ENCODE measurements at places on chromosomes 13 and 19.

DNA sequence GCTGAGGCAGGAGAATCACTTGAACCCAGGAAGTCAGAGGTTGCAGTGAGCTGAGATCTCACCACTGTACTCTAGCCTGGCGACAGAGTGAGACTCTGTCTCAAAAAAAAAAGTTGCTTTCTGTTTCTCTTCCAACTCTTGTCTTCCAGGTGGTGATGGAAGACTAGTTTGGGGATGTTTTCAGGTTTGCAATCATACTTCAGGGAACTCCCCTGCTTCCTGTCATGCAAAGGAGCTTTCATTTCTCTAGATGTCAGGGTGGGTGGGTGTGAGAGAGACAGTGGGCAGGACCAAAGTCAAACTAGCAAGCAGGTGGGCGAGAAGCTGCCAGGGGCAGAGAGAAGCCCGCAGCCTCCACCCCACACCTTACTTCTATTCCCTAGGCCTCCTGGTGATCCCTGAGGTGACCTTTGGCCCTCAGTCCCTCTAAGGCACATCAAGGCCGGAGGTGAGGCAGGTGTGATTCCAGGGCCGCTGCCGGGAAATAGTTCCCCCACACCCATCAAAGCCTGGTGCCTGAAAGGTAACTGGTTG, 25.7 kb downstream of the CCNE1 start:
- no peak for DNase-seq

GRCh38 chr13:47959468-47960247, 41.4 kb downstream of the SUCLA2 start:
- DNase-seq, result no peak

DNA sequence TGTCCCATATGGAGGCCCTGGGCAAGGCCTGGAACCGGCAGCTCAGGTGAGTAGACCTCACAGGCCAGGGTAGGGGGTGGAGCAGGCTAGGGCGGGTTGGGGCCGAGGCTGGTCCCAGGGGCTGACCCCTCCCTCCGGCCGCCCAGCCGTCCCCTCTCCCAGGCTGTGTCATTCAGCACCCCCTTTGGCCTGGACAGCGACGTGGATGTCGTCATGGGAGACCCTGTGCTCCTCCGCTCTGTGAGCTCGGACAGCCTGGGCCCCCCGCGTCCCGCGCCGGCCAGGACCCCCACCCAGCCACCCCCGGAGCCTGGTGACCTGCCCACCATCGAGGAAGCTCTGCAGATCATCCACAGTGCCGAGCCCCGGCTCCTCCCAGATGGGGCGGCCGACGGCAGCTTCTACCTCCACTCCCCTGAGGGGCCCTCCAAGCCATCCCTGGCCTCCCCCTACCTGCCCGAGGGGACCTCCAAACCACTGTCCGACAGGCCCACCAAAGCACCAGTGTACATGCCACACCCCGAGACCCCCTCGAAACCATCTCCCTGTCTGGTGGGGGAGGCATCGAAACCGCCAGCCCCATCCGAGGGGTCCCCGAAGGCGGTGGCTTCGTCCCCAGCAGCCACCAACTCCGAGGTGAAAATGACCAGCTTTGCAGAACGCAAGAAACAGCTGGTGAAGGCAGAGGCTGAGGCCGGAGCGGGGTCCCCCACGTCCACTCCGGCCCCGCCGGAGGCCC, 16.0 kb downstream of the CAMSAP3 start:
- DNase-seq, result no peak

- no peak for DNase-seq
Observed at GRCh38 chr13:112194167-112194530, 127.2 kb downstream of the SOX1 start.

GRCh38 chr19:17321655-17322489, 12.5 kb downstream of the DDA1 start:
- no peak for DNase-seq

DNA sequence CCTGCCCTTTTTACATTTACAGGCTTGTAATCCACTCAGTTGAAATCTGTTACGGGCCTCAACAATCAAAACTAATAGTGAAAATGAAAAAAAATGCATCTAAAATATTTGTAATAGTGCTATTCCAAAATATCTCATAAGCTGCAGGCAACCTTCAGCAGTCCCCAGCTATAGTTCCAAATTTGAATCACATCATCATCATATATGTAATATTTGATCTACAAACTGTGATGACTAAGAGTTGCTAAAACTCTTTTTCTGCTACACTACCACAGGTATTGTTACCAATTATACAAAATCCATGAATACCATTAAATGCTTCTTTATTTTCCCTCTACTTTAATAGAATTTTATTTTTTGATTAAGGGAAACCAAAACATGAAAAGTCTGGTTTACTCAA, 121.4 kb upstream of the RFC3 start:
- no peak for DNase-seq

DNA sequence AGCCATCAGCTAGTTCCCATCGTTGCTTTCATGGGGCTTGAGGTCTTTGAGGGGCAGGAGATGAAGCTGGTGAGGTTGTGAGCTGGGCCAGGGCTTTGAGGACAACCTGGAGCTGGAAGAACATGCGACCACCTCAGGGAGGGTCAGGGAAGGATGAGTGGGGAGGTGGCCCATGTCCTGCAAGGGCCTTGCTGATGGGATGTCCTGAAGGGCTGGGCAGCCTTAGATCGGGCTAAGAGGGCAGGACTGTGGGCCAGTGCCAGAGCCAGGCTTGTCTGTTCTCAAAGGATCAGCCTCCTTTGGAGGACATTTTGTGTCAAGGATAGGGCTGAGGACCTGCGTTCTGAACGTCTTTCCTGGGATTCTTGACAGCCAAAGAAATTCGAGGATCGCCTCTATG, 10.5 kb downstream of the CYTH2 start:
- DNase-seq, result no peak

GRCh38 chr19:6041071-6041470, 63.1 kb upstream of the RANBP3 start:
- no peak for DNase-seq

- peak; percentile 40 for DNase-seq
Observed at GRCh38 chr13:57627663-57628062, 3.9 kb upstream of the PCDH17 start.

DNA sequence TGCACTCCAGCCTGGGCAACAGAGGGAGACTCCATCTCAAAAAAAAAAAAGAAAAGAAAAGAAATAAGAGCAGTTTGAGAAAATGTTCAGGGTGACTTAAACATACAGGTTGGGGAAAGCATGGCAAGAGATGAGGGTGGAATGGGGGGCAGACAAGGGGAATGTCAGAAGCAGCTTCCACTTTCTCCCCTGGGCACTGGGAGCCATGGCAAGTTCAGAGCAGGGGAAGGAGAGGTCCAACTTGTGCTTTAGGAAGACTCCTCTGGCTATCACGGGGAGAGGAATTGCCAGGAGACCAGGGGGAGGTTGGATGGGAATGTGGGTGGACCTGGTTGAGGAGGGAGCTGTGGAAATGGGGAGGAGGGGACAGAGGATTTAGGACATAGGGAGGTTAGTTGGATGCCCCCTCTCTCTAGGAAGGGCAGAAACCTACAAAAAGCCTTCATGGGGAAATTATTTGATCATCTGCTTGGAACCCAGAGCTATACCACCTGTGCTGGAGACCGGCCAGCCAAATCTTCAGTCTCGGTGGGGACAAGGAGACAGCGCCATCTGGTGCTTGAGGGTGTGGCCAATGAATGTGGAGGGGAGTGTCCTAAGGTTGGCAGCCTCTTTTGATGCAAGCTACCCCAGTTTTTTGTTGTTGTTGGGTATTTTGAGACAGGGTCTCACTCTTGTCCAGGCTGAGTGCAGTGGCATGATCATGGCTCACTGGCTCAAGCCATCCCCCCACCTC, 7.3 kb upstream of the STRN4 start:
- DNase-seq, result no peak

DNA sequence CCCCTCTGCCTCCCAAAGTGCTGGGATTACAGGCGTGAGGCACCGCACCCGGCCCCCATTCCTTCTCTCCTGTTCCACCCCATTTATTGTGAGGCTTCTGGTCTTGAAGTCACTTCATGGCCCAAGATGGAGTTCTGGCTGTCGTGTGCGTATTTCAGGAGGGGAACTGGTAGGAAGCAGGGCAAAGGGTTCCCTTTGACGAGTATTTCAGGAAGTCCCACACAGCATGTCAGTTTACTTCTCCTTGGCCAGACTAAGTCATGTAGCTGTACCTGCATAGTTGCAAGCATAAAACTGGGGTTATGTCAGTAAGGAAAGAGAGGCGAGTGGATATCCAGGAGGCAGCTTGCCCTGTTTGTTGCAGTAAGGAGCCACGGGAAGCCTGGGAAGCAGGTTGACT, 10.1 kb downstream of the WDR62 start:
- peak; percentile 40 for DNase-seq

GRCh38 chr13:93709506-93710244, 483.1 kb downstream of the GPC6 start:
- no peak for DNase-seq

DNA sequence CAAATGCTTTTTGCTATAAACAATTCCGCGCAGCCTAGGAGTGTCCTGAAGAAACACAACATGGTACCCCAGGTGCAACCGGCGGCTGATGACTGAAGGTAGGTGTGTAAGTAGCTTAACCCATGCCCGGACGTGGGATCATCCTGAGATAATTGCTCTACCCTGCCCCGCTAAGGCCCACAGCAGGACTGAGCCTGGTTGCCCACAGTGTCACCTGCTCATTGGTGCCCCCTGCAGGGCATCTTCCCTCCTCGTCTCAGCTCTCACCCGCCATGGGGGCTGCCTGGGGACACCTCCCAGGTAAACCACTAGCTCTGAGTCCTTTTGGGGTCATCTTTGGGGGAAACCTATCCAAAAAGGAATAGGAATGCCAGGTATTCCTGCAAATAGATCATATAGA, 22.3 kb downstream of the TMEM161A start:
- peak; percentile 58 for DNase-seq

- DNase-seq, result no peak
Observed at GRCh38 chr19:12778905-12779161, 3.5 kb upstream of the HOOK2 start.

- no peak for DNase-seq
Observed at GRCh38 chr13:23789576-23790346, 99.4 kb downstream of the MIPEP start.

GRCh38 chr13:75507027-75508001, 25.3 kb upstream of the TBC1D4 start:
- peak; percentile 33 for DNase-seq

DNA sequence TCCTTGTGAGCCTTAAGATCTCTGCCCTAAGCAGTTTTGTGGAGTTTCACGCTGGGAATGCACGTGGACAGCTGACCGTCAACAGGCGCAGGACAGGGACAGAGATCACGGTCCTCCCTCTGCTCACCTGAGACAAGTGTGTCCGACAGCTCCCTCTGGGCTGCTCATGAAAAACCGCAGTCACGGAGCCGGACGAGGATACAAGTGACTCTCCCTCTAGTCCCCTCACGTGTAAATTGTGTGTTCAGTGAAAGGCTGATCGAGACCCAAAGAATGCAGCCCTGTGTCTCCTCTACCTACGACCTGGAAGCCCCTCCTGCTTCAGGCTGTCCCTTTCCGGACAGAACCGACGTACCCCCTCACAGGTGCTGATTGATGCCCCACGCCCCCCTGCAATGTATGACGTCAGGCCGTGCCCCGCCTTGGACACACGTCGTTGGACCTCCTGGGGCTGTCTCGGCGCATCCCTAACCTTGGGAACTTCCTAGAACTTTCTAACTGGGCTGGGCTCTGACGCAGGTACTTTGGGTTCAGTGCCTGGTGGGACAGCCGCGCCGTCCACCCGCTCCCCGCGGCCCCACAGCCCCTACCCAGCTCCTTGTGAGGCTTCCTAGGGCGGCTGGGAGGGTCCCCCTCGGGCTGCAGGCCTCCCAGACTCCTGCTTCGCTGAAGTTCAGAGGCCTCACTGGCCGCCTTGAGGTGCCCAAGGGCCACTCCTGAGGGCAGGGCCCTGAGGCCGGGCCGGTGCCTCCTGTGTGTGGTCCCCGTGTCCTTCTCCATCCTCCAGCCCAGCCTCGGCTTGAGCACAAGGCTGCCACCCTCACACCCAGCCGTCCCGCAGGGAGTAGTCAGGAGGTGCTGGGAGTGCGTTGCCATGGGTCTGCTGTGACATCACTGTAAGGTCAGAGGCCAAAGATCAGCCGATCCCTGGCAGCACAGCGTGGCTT, at the start of gene C13orf46:
TSS of gene C13orf46 (minus strand) at position 859 of the 947 bp plus-strand sequence. CDS start at position 780, 79 bp downstream.
- no peak for DNase-seq

GRCh38 chr19:46014941-46015686, 7.7 kb downstream of the PGLYRP1 start:
- peak; percentile 50 for DNase-seq

- DNase-seq, result no peak
Observed at GRCh38 chr13:24097667-24098066, 62.9 kb upstream of the SPATA13 start.

DNA sequence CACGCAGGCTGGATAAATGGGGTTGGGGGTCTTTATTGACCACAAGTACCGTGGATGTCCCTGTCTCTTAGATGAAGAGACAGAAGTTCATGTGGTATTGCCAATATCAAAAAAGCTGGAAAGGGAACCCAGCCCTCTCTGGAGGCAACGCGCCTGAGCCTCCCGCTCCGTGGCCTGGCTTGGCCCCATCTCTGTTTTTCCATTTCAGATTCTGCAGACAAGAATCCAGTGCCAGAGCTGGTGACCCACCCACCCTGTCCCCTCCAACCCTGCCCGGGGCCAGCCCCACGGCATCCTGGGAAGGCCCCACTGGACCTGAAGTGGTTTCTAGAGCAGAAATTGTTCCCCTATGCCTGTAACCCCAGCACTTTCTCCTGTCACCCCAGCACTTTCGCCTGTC, 57.7 kb downstream of the PTPRS start:
- no peak for DNase-seq

DNA sequence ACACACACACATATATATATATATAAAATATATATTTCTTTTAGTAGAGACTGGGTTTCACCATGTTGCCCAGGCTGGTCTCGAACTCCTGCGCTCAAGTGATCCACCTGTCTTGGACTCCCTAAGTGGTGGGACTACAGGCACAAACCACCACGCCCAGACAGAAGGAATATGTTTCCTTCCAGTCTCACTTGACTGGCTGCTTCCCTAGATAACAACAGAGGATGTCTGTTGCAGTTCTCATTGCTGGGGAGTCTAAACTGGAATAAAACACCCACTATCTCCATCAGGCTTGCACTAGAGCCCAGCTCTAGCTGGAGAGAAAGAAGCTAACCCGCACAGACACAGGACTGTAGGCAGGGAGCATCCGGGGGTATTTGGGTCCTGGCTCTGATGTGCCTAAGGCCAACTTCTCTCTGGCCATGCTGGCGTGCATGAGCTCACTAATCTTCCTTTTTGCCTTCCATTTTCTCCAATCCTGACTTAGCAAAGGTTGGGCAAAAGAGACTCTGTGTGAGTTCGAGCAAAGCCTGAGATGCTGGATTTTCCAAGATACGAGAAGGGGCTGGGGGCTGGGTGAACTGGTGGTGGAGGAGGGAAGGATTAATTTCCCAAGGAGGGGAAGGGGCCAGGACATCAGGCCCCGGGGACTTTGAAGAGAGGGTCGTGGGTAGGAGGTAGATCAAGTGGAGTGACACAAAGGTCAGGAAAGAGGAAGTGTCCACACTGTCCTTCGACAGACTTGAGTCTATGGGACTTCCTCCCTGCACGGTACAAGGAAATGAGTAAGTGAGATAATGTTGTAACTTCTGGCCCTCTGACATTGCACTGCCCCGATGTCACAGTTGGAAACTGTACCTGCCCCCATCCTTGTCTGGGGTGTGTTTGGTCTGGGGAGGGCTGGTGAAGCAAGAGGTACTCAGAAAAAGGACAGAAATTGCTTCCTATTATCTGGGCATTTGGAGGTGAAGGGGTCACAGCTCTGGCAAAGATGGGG, 22.5 kb upstream of the ALOX5AP start:
- peak; percentile 96 for DNase-seq

All from inflammatory macrophage treated with lipopolysaccharide for 1 hour (primary cell).